ENCODE measurements at places on chromosomes 2 and 18.

DNA sequence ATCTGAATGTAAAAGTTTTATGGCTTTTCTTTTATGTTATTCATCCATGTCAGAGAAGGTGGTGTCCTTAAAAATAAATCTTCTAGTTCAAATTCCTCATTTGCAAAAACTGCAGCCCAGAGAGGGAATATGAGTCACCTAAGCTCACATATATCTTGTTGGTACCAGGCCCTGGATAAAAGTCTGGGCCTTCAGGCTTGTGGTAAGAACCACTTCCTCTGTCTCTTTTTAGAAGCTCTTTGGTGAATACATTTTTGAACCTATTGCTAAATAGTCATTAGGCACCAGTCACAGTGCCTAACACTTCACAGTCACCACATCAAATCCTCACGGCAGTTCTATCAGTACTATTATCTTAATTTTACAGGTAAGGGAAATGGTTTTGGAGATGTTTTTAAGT lies 199.2 kb downstream of the KCNS3 start:
- peak; percentile 95 for DNase-seq

GRCh38 chr2:16960579-16960978 lies 294.9 kb upstream of the CYRIA start:
- no peak for DNase-seq

GRCh38 chr18:78082816-78083215 lies 833.2 kb downstream of the GALR1 start:
- no peak for DNase-seq

GRCh38 chr2:212990697-212991096 lies 160.7 kb downstream of the IKZF2 start:
- DNase-seq = no peak

DNA sequence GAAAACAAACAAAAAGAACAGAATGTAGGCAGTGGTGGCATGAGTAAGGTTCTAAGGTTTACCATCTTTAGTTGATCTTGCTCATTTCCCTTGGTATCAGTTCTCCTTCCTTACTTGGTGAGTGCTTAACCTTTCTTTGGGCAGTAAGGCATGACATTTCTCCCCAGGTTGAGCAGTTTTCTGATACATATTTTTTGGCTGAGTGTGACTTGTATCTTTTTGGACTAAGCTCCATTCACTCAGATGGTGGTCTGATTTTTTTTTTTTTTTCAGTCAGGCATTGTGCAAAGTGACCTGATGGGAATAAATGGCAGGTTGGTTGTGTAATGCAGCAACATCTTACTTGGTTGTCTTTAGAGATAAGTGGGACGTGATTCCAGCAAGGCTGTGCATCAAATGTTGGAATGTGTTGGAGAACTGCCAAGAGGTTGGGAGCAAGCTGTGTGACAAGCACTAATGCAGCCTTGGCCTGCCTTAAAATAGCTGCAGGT lies 15.1 kb downstream of the SPTBN1 start:
- DNase-seq = no peak

- DNase-seq = peak; percentile 90
These were observed 10.1 kb downstream of the SP9 start for GRCh38 chr2:174344716-174345461.

DNA sequence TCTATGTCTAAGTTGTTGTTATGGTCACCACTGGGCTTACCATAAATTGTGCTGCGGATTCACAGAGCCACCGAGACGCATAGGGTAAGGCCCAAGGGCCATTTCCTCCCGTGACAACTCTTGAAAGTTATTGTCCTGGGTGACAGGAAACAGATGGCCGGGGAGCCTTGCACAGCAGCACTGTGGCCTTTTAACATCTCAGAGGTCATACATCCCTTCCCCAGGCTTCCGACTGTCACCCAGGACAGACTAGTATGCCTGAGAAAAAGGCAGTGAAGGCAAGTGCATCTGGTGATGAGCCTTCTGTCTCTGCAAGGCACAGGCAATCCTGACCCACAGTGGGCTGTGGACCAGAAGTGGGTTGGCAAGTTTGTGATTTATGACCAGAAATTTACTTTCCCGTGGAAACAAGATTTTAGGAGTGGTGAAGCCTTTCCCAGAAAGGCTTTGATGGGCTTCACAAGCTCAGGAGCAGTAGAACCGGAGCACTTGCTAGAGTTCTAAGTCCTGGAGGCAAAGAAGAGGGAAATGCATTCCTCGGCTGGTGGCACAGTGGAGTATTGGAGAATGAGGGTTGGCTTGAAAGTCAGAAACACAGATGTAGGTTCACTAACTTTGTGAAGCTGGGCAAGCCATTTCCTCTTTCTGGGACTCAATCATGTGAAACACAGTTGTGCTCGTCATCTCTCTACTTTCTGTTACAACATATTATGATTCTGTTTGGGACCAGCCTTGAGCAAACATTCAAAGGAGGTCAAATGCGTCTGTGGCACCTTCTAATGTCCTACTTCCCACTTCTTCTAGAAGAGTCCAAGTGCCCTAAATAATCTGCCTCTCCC lies 2.0 kb upstream of the CAPN14 start:
- no peak for DNase-seq

DNA sequence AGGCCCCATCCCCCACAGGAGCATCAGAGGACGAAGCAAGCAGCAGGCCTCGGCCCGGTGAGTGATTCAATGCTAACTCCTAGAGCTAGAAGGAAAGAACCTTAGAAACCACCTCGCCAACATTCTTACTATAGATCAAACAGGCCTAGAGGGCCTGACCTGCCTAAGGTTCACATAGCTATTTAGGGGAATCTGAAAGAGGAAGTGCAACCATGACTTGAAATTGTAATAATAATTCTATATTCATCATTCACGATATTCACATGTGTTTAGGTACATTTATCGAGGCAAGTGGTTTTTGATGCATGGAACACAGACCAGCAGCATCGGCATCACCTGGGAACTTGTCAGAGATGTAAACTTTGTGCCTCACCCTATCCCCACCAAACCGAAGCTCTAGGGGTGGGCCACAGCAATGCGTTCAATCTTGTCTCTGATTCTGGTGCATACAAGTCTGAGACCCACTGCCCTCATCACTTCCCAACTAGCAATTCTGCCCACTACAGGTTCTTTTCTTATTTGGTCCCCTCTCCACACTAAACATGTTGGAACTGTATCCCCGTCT lies 78.0 kb upstream of the DNMT3A start:
- DNase-seq = no peak

GRCh38 chr2:158573739-158574138 lies 117.0 kb downstream of the PKP4 start:
- no peak for DNase-seq

GRCh38 chr2:156778916-156779315 lies 342.7 kb downstream of the GPD2 start:
- DNase-seq = no peak

- no peak for DNase-seq
These were observed 189.2 kb downstream of the FAM210A start for GRCh38 chr18:13537022-13537780.

DNA sequence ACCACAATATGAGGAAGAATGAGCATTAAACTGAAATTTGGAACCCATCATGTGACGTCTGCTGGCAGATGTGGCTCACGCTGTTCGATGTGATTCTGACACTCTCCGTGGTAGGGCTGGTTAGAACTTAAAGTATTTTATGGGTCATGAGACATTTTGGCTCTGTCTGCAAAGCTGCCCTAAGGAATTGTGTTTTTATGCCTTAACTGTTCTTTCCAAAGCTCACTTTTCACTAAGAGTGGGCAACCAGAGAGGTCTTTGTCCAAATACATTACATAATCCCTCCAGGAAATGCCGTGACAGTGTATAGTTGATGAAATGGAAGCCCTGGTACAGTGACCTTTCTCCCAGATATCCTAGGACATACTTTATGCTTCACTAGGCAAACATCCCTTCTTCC lies 119.1 kb downstream of the AQP4 start:
- no peak for DNase-seq

DNA sequence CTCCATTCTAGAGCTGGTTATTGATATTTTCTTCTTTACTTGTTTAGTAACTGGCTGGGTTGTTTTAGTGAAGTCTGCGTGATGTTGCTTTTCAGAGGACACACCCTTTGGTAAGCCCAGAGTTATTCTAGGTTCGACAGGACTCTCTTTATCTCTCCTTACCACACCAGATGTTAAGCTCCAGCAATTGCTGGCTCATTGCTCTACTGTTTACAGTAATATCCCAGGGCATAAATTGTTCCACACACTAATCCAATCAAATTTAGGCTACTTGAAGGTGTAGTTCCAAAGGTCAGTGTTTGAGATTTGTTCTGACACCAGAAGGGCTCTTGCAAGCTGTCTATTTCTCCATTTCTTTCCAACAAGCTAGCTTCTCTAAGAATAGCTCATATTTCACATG lies 506.6 kb downstream of the NR4A2 start:
- DNase-seq = no peak

DNA sequence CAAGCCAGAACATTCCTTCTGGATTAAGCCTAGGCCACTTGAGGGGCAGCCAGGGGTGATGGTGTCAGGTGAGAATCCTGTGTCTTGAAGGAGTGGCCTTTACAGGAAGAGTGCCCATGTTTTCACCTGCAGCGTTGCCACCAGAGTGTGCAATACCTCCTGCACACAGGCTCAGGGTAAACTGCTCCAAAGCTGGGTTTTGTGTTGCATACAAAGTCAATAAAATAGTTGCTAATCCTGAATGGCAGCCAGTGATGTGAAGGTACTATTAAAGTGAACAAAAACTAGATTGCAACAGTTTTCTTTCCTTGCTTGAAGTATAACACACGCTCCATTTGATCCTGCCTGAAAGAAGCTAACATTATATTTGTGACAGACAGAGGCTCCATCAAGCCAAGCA lies 64.4 kb upstream of the NRP2 start:
- DNase-seq = no peak

DNA sequence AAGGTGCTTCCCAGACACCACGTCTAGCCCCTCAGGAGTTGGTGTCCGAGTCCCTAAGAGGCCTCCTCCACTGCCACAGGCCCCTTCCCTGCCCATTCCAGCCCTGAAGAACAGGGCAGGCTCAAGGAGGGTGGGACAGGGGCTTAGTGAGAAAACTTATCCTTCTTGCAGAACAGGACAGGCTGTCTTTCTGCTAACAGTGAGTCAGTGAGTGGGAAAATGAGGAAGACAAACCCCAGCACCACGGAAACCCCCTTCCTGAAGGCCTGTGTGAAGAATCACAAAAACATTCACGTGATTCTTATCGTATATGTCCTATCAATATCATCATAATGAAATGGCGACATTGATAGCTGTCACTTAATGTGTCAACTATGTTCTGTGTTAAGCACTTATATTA lies 9.8 kb downstream of the FZD7 start:
- DNase-seq = peak; percentile 30

- no peak for DNase-seq
These were observed 55.7 kb upstream of the OTOF start for GRCh38 chr2:26533661-26534060.

DNA sequence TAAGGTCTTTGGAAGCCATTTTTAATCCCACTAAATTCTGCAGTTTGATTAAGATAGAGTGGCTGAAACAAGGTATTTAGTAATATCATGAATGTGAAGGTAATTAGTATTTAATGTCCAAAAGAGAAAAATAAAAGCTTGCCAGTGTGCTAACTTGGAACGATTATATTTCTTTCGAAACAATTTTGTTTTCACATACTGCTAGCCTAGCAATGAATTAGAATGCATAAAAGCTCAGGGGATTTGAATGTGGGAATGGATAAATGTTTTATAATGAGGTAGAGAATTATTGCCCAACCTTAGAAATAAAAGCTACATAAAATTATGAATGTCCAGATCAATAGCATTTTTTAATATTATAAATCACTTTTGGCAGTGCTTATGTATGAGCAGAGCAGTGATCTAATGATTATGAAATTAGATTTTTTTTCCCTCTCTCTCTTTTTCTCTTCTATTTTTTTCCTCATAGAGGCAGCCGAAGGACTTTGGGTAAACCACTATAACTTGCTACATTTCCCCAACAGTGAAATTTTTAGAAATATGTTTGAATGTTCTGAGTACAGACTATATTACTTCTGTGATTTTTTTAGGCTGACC lies 75.5 kb downstream of the PLCL1 start:
- no peak for DNase-seq

DNA sequence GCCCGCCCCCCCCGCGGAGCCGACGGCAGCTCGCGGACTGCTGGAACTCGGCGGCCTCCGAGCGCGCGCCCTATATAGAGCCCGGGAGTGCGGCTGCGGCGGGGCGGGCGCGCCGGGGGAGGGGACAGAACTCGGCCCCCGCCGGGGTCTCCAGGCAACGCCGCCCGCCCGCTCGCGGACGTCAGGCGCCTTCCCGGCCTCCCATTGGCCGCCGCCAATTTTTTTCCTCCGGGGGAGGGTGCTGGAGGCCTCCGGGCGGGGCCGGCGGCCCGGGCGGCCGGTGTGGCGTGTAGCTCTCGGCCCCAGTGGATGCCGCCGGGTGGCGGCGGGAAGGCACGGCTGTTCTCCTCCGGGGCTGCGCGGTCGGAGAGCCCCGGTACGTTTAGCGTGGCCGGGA lies at the start of gene ZFP36L2:
Gene ZFP36L2, minus strand, starts transcription at position 49 of the 397 bp plus-strand sequence. CDS start 291 bp downstream, outside the sequence.
- DNase-seq = peak; percentile 89

- no peak for DNase-seq
These were observed 23.8 kb downstream of the TPO start for GRCh38 chr2:1437101-1437500.

- DNase-seq = no peak
These were observed 136.7 kb upstream of the CWC22 start for GRCh38 chr2:180143633-180144337.

DNA sequence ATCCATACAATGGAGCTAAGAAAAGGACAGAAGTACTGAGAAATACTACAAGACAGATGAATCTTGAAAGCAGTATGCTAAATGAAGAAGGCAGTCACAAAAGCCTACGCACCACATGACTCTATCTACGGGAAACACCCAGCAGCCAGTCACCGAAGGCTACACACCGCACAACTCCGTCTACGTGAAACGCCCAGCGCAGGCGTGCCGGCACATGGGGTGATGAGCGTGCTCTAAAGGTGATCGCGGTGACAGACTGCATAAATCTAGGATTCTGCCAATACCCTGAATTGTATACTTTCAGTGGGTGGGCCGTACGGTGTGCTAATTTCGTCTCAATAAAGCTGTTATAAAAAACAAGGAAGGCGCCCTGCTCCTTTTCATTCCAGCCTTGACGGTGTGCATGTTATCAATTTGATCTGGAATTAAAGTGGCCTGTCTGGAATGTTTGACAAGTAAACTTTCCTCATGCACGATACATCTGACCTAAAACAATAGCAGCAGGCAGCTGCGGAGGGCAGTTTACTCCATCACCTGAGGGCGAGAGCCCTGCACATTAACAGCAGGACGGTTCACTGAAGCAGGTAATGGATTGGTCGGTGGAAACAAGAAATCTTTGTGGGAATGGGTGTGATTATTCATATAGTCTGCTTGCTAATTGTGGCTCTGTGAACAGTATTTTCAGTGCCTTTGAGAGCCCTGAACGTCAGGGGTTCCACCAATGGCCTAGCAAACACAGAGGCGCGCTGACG lies 86.2 kb upstream of the SALL3 start:
- no peak for DNase-seq

DNA sequence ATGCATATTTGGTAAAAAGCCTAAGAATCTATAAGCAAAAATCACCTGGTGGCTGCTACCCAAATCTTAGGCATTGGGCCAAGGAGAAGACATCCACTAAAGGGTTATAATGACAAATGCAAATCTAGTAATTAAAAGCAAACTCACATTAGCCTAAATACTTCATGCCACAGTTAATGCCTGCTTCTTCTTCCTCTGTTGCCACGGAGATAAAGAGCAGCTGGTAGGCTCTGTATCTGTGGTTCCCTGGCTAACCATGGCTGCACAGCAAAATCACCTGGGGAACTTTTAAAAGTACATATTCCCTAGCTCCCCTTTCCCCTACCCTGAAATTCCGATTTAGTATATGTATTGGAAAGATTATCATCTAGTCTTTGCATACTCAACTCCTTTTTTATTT lies 114.3 kb downstream of the LNPK start:
- DNase-seq = no peak

Measured in Kasumi-1 (cell line).